ENCODE measurements at places on chromosomes 11 and 22. TPM values are rescaled to one million over a fixed set of nuclear protein-coding genes. Genes with fewer than 3 reads are reported as not detected.

GRCh38 chr11:66863428-66864125 is 6.7 kb downstream of the LRFN4 start:
- H3K36me3 ChIP-seq: no peaks in the 10 kb centered on the region
- H3K27me3 ChIP-seq: no peaks in the 10 kb centered on the region
- no peak for DNase-seq
- H3K27ac ChIP-seq: no peak overlapping the region
- no peaks in the 10 kb centered on the region for H3K4me1 ChIP-seq

GRCh38 chr22:39428597-39429071 is 28.2 kb upstream of the MGAT3 start:
- H3K27me3 ChIP-seq: no peaks in the 10 kb centered on the region
- DNase-seq: no peak
- no peak overlapping the region for H3K27ac ChIP-seq
- peaks cover 11% of the 10 kb centered on the region for H3K4me1 ChIP-seq

The ADM gene
- 3.5 TPM for total RNA-seq

The RFPL2 gene
- total RNA-seq: not detected

GRCh38 chr11:94941131-94941530 is 32.2 kb downstream of the CWC15 start:
- no peak for DNase-seq
- H3K27ac ChIP-seq: no peak overlapping the region
- H3K27me3 ChIP-seq: no peaks in the 10 kb centered on the region
- H3K4me3 ChIP-seq: no peak overlapping the region
- H3K36me3 ChIP-seq: no peaks in the 10 kb centered on the region

DNA sequence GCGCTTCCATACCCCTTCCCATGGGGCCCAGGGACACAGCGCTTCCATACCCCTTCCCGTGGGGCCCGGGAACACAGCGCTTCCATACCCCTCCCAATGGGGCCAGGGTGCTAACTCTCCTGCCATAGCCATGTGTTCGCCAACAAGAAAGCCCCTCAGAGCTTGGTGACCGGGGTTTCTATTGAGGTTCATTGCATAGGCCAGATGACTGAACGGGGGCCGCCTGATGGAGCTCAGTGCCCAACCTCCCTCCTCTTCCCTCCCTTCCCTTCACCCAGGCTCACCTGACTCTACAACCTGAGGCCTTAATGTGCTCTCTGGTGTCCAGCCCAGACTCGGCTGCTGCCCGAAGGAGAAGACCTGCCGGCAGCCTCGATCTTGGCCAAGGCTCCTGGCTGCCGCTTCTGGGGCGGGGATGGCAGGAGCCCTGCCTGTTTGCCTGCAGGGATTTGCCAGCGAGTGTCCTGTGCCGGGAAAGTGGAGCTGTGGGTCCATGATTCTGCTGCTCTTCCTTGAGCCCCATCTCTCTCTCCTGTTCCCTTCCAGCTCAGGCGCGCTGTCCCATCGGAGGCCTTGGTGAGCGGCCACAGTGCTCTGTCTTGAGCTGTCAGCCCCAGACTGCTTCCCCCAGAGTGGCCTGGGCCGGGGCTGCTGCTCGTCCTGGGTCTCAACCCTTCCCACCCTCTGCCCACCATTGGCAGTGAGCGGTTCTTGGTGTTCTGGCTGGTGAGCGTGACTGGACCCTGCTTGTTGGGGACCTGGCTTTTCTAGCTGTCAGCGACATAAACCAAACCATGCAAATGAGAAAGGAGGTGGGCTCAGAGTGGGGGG is 267.0 kb downstream of the TBC1D22A start:
- no peak for DNase-seq
- H3K4me1 ChIP-seq: peaks cover 27% of the 10 kb centered on the region
- H3K27ac ChIP-seq: peak overlapping the region; percentile 80

- peak; percentile 86 for DNase-seq
- H3K4me1 ChIP-seq: peaks cover 36% of the 10 kb centered on the region
- no peak overlapping the region for H3K4me3 ChIP-seq
Observed at GRCh38 chr11:86940122-86940777, 14.9 kb downstream of the FZD4 start.

DNA sequence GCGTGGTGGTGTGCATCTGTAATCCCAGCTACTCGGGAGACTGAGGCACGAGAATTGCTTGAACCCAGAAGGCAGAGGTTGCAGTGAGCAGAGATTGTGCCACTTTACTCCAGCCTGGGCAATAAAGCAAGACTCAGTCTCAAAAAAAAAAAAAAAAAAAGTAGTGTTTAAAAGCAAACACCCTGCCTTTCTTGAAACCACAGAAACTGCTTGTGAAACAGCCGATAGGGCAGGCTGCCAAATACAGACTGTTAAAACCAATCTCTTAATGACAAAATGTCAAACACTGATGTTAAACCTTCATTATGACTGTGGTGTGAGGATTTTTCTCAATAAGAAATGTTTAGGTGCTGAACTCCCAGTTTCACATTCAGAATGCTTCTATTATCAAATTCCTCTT is 27.3 kb downstream of the MARK2 start:
- H3K27ac ChIP-seq: no peak overlapping the region
- H3K27me3 ChIP-seq: no peaks in the 10 kb centered on the region
- peaks cover 16% of the 10 kb centered on the region for H3K4me1 ChIP-seq

DNA sequence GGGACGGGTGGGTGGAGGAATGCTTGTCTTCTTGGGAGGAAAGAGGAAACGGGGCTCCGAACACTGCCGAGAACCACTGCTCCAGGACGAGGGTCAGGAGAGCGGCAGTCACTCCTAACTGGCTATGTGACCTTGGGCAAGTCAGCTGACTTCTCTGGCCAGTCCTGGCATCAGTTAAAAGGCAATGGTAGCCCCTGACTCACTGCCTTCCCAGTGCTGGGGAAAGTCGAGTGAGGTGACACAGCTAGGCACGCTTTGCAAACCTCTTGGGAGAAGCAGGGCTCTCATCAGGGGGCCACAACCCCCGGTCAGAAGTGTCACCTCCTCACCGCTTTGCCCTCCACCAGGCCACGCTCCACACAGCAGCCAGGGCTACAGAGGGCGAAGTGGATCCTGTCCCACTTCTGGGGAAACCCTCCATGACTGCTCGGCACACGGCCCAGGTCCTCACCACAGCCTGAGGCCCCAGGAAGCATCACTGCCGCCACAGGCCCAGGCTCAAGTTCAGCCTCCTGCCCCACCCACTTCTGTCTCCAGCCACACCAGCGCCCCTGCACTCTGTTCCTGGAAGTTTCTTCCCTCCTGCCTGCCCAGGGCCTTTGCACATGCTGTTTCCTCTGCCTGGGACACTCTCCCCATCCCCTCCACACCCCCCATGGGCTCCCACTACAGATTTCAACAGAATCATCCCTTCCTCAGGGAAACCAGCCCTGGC is 16.3 kb downstream of the IL2RB start:
- H3K27me3 ChIP-seq: no peaks in the 10 kb centered on the region
- no peaks in the 10 kb centered on the region for H3K36me3 ChIP-seq
- DNase-seq: no peak
- no peak overlapping the region for H3K27ac ChIP-seq
- H3K4me1 ChIP-seq: no peaks in the 10 kb centered on the region
- no peak overlapping the region for H3K4me3 ChIP-seq

The OR52E8 gene
- total RNA-seq: 4.6 TPM

DNA sequence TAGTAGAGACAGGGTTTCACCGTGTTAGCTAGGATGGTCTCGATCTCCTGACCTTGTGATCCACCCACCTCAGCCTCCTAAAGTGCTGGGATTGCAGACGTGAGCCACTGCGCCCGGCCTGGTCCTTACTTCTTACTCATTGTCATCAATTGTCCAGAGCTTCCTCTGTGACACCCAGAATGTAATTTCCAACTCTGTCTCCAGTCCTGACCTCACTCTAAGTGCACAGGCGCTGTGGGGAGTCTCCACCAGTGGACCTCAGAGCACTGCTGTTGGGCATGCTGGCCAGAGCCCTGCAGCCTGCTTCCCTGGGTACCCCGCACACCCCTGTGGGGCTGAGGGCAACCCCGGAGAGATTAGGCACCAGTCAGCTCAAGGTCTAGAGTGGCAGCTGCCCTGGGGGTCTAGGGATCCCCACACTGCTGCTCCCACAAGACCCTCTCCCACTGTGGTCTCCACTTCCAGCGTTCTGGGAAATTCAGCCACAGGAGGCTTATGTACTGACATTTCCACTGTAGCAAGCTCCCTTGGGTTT is 1140.3 kb downstream of the TBC1D22A start:
- H3K27me3 ChIP-seq: no peaks in the 10 kb centered on the region
- H3K4me1 ChIP-seq: no peaks in the 10 kb centered on the region
- no peak overlapping the region for H3K27ac ChIP-seq
- no peak for DNase-seq
- H3K4me3 ChIP-seq: no peak overlapping the region
- H3K36me3 ChIP-seq: no peaks in the 10 kb centered on the region

GRCh38 chr11:19577976-19578619 is 134.5 kb upstream of the NAV2 start:
- peaks cover 20% of the 10 kb centered on the region for H3K4me1 ChIP-seq
- DNase-seq: no peak
- no peaks in the 10 kb centered on the region for H3K36me3 ChIP-seq
- no peak overlapping the region for H3K27ac ChIP-seq
- no peak overlapping the region for H3K4me3 ChIP-seq

DNA sequence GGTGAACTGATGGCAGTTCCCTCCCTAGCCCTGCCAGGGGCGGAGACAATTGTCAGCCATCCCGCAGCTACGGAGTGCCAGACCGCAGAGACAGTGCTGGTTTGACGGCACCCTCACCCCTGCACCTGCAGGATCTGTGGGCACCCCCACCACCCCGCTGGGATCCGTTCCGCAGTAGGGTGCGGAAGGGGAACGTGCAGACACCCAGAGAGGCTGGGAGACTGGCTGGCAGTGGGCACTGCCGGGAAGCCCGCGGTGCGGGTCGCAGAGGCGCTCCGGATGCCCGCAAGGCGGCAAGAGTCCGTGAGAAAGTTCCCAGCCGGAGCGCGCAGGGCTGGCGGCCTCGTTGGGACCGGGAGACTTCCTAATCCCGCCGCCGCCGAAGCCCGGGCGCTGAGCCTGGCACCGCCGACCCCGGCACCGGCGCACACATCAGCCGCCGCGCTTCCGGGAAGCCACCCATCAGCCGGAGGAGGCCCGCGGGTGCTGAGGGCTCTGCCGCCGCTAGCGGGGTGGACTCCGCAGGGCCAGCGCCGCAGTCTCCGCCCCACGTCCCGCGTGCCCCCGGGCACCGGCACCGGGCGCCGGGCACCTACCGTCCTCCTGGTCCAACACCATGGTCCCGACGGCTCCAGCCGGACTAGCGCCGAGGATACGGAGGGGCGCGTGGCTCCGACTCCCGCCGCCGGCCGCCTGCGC is 4.3 kb upstream of the LMO1 start:
- H3K27me3 ChIP-seq: no peaks in the 10 kb centered on the region
- peak overlapping the region; percentile 43 for H3K4me3 ChIP-seq
- no peaks in the 10 kb centered on the region for H3K36me3 ChIP-seq
- no peak overlapping the region for H3K27ac ChIP-seq

DNA sequence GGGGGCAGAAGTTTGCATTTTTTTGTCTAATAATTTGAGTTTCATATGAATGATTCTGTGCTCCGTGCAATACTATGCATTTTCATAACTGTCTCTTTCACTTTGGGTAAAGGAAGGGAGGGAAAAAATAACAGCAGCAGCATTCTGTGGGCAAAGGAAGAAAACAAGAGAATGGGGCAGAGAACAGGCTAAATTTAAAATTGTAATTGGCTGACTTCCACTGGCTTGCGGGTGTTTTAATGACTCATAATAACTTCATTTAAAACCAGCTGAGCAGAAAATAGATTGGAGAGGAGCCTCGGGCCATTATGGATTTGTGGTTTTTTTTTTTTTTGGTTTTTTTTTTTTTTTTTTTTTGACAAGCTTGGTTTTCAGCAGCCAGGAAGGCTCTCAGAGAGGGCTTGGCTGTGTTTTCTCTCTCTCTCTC is 107.4 kb downstream of the ZBTB16 start:
- peak overlapping the region; percentile 99 for H3K27ac ChIP-seq
- peaks cover 92% of the 10 kb centered on the region for H3K4me1 ChIP-seq
- DNase-seq: peak; percentile 58

- no peak overlapping the region for H3K4me3 ChIP-seq
- no peaks in the 10 kb centered on the region for H3K4me1 ChIP-seq
- H3K27me3 ChIP-seq: no peaks in the 10 kb centered on the region
- no peaks in the 10 kb centered on the region for H3K36me3 ChIP-seq
Observed at GRCh38 chr11:79813551-79813950, 372.7 kb upstream of the TENM4 start.

DNA sequence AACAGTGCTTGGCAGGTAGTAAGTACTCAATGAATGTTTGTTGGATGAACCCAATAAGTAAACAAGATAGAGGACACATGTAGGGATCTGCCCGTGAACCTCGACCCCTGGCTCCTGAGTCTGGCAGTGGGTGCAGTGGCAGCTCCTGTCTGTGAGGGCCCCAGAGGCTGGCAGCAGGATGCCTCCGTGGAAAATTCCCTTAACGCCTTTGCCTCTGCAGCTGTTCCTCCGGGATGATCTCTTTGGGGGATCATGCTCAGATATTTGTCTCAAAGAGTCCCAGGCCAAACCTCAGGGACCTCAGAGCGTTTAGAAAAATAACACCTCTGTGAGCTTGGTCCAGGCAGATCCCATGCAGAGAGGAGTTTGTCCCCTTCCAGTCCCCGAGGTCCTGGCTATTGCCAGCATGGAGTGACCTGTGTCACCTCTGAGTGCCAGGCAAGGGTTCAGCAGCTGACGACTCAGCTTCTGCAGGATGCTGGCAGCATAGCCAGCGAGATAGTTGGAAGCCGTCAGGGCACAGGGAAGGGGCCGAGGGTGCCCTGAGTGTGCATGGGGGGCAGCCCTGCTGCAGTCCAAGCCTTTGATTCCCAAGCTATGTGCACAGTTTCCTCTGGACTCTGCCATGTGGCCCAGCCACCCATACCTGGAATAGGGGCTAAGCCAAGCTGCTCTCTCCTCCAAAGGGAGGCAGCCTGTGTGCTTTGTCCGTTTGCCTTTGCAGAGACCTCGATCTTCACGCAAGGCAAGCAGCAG is 613 bp upstream of the MCHR1 start:
- no peak overlapping the region for H3K4me3 ChIP-seq
- H3K27me3 ChIP-seq: no peaks in the 10 kb centered on the region
- no peaks in the 10 kb centered on the region for H3K36me3 ChIP-seq
- no peak overlapping the region for H3K27ac ChIP-seq
- no peak for DNase-seq
- peaks cover 12% of the 10 kb centered on the region for H3K4me1 ChIP-seq

- no peaks in the 10 kb centered on the region for H3K27me3 ChIP-seq
- H3K4me1 ChIP-seq: no peaks in the 10 kb centered on the region
- DNase-seq: peak; percentile 74
- H3K36me3 ChIP-seq: no peaks in the 10 kb centered on the region
Observed at GRCh38 chr11:97738751-97739150, 1282.0 kb upstream of the CNTN5 start.

DNA sequence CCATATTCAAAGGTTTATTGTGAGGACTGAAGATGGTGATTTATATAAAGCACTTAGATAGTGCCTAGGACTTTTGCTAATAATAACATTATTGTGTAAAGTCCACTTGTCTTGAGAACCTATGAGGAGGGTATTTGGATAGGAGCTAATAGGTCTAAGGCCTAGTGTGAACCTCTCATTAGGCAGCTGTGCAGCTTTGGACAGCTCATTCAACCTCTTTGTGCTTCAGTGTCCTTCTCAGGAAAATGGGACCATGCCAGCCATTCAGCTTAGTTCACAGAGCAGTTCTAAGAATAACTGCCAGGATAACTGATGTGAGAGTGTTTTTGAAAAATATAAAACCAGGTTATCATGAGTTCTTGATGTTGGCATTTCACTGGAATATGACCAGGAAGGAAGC is 56.2 kb downstream of the NAV2 start:
- no peaks in the 10 kb centered on the region for H3K27me3 ChIP-seq
- H3K36me3 ChIP-seq: no peaks in the 10 kb centered on the region
- H3K4me3 ChIP-seq: no peak overlapping the region
- DNase-seq: no peak
- no peak overlapping the region for H3K27ac ChIP-seq
- no peaks in the 10 kb centered on the region for H3K4me1 ChIP-seq

The ZNF280B gene
- total RNA-seq: 51.2 TPM

The SEC14L6 gene
- total RNA-seq: 17.0 TPM

The PAMR1 gene
- 1.5 TPM for total RNA-seq

The SCARF2 gene
- total RNA-seq: 10.4 TPM
